Stimulated activated CD8-positive, alpha-beta memory T cell treated with anti-CD3 and anti-CD28 coated beads, Interleukin-2, amount 100 ng/mL, for 1 hour (primary cell): ENCODE measurements at places on chromosomes 11 and 22.

GRCh38 chr11:88330826-88331428, 6.6 kb downstream of the CTSC start:
- no peak for DNase-seq

- no peak for DNase-seq
Observed at GRCh38 chr11:1966531-1966930, 19.4 kb downstream of the MRPL23 start.

- no peak for DNase-seq
Observed at GRCh38 chr11:62402226-62402959, 16.4 kb upstream of the SCGB1A1 start.

- DNase-seq: peak; percentile 55
Observed at GRCh38 chr11:19240420-19241259, at the start of gene E2F8. Gene E2F8 (minus strand): TSS chr11:19240945. CDS start chr11:19240121, 824 bp downstream.

DNA sequence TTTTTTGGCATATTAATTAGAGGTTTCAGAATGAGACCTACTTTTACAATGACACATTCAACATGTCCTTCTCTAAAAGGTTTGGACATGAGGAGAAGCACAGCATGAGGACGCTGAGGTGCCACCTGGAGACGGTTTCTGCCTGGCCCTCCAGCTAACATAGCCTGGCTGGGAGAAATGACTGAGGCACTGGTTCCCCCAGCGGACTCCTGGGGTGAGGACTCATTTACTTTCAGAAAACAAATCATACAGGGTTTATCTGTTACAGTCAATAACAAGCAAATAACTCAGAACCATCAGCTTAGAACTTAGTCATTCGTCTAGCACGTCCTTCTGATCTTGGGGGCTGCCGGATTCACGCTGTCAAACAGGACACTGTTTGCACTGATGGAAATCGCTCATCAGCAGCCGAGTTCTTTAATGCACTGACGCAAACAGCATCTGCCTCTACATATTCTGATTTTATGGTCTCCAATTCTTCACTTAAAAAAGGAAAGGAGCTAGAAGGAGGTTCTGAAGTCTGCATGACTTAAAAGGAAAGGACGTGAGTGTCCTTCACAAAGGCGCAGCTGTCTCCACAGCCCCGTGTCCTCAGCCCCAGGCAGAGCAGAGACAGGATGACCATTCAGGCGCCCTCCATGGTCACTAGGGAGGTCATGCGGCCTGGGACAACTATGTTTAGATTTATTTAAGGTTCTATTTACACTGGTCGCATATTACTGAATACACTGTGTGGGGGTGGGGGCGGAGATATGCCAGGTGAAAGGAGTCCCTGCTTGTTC, 44.2 kb downstream of the CERK start:
- DNase-seq: no peak

DNA sequence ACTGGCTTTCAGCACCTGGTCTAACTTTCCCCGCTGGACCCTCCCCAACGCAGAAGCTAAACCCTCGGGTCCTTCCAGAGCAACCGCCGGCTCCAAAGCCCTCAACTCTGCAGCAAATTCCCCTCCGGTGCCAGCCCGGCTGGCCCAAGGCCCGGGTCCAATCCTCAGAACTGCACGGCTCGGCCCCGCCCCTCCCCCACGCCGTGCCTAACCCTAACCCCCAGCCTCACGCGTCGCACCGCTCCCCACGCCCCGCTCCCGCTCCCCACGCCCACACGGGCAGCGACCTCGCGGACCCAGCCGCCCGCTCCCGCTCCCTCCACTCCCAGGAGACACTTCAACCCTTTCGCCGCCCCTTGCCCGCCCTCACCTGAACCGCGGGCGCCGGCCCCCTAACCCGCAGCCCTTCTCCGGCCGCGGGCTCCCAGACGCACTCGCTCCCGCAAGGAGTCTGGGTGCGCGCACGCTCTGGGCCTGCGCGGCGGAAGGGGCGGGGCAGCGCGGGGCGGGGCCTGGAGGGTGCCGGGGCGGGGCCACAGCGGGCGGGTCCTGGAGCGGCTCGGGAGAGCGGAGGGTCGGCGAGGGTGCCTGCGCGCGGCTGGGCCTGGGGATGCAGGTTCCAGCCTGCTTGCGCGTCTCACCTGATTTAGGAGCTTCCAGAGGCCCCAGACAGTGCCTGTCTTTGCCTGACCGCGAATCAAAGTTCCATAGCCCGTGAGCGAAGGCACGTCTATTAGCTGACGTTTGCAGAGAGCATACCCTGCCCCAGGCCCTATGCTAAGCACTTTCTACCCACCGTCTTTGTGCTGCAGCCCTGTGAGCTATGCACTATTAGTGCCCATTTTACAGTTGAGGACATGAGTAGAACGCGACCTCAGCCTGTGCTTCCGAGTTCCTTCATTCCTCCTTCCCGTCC, at the start of gene NFRKB:
Gene NFRKB (minus strand): TSS at position 453 of the 916 bp plus-strand sequence. CDS start 2,729 bp downstream, outside the sequence.
- DNase-seq: peak; percentile 82

GRCh38 chr22:43587574-43587973, 175.8 kb downstream of the MPPED1 start:
- DNase-seq: no peak

GRCh38 chr11:5690216-5690615, 626 bp downstream of the TRIM22 start:
- no peak for DNase-seq
